ENCODE measurements at places on chromosomes 7 and 10.

- no peak for DNase-seq
Observed at GRCh38 chr7:138254444-138254843, 178.2 kb downstream of the AKR1D1 start.

- no peak for DNase-seq
Observed at GRCh38 chr7:69825113-69825972, 227.1 kb downstream of the AUTS2 start.

GRCh38 chr7:135665042-135665441 lies 2.7 kb downstream of the STMP1 start:
- no peak for DNase-seq

GRCh38 chr10:97120370-97120769 lies 65.4 kb downstream of the SLIT1 start:
- DNase-seq = no peak

DNA sequence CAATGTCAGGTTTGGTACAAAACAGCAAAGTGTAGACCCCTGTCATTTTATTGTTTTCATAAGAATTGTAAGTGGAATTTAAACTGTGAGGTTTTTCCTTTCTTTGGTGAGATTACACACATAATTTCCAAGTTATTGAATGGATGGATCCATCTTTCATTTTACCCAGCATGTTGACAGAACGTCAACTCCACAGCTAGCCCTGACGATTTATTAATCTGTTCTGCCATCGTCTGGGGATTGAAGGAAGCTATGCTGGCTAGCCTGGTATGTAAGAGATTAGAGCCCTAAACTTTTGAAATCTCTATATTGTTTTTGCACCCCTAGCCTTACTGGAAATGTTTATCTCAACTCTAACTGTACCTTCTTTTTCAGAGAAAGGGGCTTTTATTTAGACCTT lies 8.6 kb downstream of the WNT16 start:
- DNase-seq = no peak

GRCh38 chr10:79405221-79405994 lies 40.0 kb downstream of the ZCCHC24 start:
- no peak for DNase-seq

DNA sequence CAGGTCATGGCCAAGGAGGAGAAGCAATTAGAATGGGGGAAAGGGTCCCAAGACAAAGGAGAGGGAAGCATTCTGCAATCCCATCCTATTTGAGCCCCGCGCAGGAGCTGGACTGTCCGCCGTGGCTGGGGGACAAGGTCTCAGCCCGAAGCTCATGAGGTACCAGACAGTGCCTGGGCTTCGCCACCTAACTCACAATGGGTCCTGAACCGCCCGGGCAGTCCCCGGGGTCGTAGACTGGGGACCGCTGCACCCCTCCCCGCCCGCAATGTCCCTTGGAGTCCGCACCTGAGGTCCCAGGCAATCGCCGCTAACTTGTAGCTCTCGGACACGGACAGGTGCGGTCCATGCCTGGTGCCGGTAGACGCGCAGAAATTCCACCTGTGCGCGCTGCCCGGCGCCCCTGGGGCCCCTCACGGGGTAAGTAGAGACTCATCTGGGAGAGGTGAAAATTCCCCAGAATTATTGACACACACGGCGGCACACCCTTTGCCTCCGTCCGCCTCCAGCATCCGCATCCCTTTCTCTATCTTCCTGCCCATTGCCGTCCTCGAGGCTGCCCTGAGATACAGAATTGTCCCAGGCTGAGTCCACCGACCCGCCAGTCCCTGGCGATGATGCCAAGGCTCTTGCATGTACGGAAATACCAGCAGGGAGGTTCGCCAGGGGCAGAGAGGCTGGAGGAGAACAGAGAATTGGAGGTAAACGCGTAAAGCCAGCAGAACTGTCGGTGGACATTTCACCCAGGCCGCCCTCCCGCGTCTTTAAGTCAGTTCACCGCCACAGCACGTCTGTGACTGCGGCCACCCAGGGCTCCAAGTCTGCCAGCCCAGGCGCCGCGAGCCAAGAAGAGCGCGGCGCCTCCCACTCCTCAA lies 1.8 kb downstream of the CHRM2 start:
- no peak for DNase-seq

DNA sequence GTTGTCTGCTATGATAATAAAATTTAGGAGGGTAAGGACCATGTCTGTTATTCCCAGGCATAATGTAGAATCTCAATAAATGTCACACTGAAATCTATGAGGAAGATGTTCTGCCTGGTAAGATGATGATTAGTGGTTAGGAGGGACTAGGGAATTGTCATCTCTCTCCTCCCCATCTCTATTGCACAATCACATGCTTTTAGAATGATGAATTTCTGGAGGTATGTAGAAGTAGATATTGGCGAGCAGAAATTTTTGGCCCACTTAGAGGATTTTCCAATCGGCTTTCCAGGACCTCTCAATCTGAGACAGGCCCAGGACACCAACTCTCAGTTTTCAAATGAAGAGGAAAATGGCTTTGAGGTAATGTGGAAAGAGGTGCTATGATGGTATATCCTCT lies 2.0 kb upstream of the PITX3 start:
- DNase-seq = no peak

DNA sequence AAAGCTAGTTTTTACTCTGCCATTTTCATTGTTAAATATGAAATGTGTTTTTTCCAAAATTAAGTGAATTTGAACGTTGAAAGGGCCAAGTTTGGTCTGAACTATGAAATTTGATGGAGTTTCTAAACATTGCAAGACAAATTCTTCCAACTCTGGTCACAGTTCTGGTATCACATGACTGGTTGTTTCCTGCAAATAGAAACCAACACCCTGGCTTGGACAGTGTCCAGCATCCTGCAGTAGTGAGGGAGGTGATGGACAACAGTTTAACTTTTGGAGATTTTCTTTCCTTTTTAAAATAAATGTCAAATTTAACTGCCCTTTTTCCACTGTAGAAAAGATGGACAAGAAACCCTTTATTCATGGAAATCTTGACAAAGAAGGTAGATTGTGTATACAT lies 54.8 kb upstream of the AGBL3 start:
- no peak for DNase-seq

- no peak for DNase-seq
Observed at GRCh38 chr7:139457153-139457946, 26.1 kb downstream of the KLRG2 start.

DNA sequence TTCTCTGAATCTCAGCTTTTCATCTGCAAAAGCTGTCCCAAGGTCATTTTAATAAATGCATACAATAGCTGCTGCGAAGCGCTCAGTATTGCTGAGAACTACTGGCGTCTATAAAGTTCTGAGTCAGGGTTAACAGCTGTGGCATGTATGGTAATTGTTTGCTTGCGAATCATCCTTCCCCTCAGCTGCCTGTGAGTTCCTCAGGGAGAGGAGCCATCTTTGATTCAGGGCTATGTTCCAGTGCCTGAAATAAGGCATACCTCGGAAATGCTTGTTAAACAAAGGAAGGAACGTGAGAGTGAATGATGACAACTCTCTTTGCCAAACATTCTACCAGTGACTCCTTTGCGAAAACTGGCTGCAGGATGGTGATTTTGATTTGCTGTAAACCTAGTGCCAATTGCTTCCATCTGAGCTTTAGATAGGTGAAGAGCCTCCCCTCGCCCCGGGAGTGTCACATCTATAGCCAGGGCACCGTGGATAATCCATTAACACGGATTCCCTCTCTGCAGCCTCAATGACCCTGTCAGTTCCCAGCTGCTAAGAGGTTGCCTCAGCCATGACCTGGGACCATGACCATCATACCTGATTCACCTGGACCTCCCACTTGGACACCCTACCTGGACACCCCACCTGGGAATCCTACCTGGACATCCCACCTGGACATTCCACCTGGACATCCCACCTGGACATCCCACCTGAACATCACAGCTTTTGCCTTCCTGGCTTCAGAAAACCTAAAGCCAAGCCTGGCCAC lies 39.6 kb downstream of the GPRIN2 start:
- DNase-seq = no peak

GRCh38 chr10:11551916-11552602 lies 59.4 kb downstream of the USP6NL start:
- no peak for DNase-seq

DNA sequence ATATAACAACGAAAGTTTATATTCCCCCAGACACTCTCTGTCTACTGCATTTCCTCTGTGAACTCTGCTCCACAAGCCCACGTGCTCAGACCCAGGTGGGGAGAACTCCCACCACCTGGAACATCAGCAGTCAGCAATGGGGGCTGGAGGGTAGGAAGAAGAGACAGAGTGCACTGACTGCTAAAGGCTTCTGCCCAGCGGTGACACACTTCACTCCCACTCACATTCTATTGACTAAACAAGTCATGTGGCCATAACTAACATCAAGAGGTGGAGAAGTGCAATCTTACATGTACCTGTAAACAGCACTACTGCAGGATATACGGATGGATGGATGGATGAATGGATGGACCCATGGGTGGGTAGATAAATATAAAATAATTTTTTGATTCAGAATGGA lies 122.2 kb downstream of the MPP7 start:
- no peak for DNase-seq

DNA sequence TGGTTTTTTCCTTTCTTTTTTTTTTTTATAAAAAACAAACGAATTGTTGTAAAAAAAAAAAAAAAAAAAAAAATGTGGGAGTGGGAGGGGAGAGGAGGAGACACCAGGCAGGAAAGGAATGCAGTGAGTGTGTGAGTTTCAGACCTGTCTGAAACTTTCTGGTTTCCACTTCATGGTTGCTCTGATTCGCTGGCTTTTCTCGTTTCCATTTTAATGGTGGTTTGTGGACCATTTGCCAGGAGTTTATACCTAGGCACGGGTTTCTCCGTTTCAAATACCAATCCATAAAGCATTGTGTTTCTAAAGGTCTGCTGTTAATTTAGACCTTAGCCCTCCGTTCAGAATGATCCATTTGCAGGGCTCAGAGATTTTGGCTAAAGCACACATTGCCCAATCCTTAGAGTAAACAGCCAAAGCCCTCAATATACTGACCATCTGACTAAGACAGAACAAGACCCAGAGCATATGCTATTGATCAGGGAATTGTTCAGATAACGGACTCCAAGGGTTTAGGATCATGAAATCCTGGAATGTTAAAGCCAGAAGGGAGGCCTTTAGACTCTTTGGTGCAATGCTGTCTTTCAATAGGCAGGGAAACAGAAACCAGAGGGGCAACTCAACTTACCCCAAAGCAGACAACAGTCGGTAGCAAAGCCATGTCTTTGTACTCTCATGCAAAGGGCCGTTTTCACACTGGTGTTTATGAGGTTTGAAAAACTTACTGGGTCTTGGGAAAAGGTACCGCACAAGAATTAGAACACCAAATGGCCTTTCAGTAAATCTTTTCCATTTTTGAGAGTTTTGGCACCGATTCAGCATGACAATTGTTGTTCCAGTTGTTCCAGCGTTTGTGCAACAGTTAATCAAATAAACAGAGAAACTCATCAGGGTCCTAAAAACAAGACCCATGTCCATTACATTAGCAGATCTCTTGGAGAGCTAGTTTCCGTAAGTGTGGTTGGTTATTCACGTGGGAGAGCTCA lies 94.3 kb upstream of the AGBL3 start:
- DNase-seq = no peak

- DNase-seq = no peak
Observed at GRCh38 chr7:105580022-105580740, 1.1 kb downstream of the EFCAB10 start.

- no peak for DNase-seq
Observed at GRCh38 chr10:132482090-132482800, 55.3 kb upstream of the INPP5A start.
